Activated CD8-positive, alpha-beta memory T cell treated with anti-CD3 and anti-CD28 coated beads for 24 hours (primary cell): ENCODE measurements at places on chromosomes 4 and X.

GRCh38 chrX:13520936-13521335 is 48.5 kb upstream of the EGFL6 start:
- DNase-seq = no peak

- no peak for DNase-seq
These were observed 109.7 kb downstream of the NKX6-1 start for GRCh38 chr4:84389406-84389805.

- no peak for DNase-seq
These were observed 929.1 kb downstream of the STIM2 start for GRCh38 chr4:27789773-27790172.

DNA sequence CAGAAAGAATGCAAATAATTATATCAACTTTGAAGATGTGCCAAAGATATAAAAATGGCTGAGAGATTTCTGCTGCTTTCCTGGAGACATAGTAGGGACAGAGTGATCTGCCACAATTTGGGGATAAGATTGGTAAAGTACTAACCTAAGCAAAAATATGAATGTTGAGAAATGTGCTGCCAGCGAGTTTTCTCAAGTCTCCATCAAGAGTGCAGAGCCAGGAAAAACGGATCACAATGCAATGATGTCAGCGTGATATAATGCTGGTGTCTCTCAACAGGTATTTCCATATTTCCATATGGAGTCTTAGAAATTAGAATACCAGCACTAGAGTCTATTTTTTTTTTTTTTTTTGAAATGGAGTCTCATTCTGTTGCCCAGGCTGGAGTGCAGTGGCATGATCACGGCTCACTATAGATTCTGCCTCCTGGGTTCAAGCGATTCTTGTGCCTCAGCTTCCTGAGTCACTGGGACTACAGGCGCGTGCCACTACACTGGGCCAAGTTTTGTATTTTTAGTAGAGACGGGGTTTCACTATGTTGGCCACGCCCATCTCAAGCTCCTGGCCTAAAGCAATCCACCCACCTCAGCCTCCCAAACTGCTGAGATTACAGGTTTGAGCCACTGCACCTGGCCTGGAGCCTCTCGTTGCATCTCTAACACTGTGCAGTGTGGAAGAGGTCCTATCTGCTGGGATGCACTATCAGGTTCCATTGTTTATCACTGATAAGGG is 893.5 kb downstream of the TRIML1 start:
- DNase-seq = no peak
